Amniotic stem cell (primary cell): ENCODE measurements at places on chromosomes 7 and 10.

GRCh38 chr7:16810112-16810511 is 5.3 kb upstream of the AGR2 start:
- DNase-seq = no peak

DNA sequence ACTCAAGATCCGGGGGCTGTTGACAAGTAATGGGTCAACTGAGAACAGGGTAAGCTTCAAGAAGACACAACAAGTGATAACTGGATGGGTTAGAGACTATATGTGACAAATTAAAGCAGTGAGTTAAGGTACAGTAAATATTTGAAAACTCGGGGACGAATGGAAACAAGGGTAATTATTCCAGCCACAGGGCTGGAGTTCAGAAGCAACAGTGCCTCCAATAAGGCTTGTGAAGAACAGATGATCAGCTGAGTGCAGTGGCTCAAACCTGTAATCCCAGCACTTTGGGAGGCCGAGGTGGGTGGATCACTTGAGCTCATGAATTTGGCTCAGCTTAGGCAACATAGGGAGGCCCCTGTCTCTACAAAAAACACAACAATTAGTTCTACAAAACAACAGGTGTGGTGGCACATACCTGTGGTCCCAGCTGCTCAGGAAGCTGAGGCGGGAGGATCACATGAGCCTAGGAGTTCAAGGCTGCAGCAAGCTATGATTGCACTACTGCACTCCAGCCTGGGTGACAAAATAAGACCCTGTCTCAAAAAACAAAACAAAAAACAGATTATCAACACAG is 20.5 kb upstream of the DLD start:
- DNase-seq = no peak

DNA sequence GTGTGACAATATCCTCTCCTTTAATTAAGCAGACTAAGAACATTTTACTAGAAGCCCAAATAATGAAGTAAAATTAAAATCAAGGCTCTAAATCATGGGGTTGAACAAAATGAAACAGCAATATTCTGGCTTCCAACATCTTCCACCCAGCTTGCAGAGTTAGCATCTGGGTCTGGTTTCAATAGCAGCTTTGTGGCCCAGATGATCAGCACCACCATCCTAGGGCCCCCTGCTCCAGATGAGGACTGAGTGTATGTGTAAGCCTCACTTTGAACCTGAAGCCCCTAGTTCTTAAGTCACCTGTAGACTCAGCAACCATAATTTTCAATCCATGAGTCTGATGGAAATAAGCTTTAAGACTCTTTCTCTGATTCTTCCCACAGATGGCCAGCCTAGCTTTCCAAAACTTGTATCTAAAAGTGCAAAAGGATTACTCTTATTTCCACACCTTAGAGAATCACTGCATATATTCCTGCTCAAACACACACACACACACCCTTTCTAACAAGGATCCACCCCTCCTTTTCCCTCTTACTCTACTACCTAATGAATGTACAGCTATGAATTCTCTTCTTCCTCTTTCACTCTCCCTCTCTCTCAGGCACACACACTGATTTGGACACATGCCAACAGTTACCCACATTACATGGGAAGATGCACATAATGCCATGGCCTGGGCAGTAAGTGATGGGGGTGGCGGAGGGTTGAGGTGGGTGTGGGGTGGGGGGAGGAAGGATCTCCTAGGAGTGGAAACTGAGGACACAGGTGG is 3.5 kb downstream of the DENND11 start:
- no peak for DNase-seq

GRCh38 chr7:137839903-137840779 is 6.6 kb downstream of the DGKI start:
- no peak for DNase-seq

- no peak for DNase-seq
These were observed 137.0 kb downstream of the NEUROD6 start for GRCh38 chr7:31203551-31203950.
